ENCODE measurements at places on chromosomes 5 and 9.

- no peak for DNase-seq
Measured at GRCh38 chr9:133961226-133962165, 30.6 kb downstream of the VAV2 start.

GRCh38 chr5:67393211-67393610 lies 196.6 kb upstream of the CD180 start:
- DNase-seq = no peak

DNA sequence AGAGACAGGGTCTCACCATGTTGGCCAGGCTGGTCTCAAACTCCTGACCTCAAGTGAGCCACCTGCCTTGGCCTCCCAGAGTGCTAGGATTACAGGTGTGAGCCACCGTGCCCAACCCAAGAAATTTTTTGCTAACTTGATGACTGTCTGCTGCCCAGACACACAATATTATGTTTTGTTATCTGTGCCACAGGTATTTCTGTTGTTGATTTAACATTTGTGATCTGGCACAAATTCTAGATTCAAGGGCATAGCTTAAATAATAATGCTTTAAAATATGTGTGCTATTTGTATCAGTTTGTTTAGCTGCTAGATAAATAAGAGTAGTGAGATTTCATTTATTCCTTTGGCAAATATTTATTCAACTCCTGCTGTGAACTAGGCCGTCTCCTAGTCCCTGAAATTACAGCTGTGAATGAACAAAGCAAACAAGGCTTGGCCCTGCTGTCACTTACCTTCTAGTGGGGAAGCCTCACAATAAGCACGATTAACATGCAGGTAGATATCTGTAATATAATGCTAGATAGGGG lies 35.3 kb downstream of the GAPVD1 start:
- DNase-seq = no peak

DNA sequence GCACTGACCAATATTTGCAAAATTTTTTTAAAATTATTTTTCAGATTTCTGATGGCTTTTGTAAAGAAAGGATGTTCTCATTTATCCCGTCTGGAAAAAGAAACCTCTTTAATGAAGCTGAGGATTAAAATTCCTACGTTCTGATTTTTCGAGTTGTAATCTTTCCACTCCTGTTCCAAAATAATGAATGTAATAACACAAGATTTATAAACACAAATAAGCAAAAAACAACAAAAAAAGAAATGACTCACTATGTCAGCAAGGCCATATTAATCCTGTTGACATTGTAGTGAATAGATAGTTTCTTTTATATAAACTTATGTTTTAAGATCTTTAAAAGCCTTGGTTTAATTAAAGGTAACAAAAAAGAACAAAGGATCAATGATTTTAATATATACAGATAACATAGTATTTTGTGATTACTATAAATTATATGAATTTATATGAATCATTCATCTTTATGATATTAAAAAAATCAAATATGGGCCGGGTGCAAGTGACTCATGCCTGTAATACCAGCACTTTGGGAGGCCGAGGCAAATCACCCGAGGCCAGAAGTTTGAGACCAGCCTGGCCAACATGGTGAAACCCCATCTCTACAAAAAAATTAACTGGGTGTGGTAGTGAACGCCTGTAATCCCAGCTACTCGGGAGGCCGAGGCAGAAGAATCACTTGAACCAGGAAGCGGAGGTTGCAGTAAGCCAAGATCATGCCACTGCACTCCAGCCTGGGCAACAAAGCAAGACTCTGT lies 336.6 kb upstream of the DAB2 start:
- no peak for DNase-seq

GRCh38 chr9:116800885-116801284 lies 113.8 kb downstream of the TRIM32 start:
- DNase-seq = no peak

DNA sequence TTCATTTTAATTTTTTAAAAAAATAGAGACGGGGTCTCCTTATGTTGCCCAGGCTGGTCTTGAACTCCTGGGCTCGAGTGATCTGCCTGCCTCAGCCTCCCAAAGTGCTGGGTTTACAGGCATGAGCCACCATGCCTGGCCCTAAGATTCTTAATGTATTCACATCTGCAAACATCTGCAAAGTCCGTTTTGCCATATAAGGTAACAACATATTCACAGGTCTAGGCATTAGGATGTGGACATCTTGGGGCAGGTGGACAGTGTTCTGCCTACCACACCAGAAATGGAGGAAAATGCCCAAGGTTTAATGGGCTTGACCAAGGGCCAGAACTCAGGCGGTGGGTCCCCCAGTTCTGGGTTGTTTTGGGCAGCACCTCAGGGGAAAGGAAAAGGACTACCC lies 41.6 kb upstream of the VDAC1 start:
- DNase-seq = no peak
